Endothelial cell (in vitro differentiated cells): ENCODE measurements at places on chromosomes 4 and X. TPM values are rescaled to one million over a fixed set of nuclear protein-coding genes. Genes with fewer than 3 reads are reported as not detected.

- DNase-seq: no peak
- no peaks in the 10 kb centered on the region for H3K27me3 ChIP-seq
- H3K4me1 ChIP-seq: no peaks in the 10 kb centered on the region
- H3K4me3 ChIP-seq: no peak overlapping the region
- H3K27ac ChIP-seq: no peak overlapping the region
- H3K36me3 ChIP-seq: no peaks in the 10 kb centered on the region
Observed at GRCh38 chr4:151833174-151833573, 72.4 kb upstream of the GATB start.

GRCh38 chr4:116599859-116600258, 485.5 kb downstream of the TRAM1L1 start:
- no peak overlapping the region for H3K4me3 ChIP-seq
- DNase-seq: no peak

DNA sequence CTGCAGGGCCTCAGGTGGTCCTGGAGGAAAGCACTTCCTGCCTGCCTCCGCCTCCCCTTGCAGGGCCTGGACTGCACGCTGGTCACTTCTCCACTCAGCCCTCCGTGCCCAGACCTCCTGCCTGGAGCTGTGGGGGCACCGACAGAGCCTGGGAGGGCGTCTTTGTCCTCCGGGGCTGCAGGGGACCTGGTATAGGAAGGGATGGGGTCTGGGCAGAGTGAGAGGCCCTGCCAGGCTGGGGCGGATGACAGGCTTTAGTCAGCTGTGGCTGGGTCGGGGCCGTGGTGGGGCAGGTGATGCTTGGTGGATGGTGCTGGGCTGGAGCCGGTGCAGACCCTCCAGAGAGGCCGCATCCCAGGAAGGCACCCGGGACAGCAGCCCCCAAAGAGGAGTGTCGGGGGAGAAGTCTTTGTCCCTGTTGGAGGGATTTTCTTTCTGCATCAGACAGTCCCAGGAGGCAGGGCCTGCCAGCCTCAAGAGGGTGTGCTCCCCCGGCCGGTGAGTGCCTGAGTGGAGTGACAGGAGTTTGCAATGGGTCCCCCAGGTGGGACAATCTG, 1.3 kb downstream of the DOK7 start:
- H3K27ac ChIP-seq: no peak overlapping the region
- H3K4me1 ChIP-seq: peaks cover 4% of the 10 kb centered on the region

DNA sequence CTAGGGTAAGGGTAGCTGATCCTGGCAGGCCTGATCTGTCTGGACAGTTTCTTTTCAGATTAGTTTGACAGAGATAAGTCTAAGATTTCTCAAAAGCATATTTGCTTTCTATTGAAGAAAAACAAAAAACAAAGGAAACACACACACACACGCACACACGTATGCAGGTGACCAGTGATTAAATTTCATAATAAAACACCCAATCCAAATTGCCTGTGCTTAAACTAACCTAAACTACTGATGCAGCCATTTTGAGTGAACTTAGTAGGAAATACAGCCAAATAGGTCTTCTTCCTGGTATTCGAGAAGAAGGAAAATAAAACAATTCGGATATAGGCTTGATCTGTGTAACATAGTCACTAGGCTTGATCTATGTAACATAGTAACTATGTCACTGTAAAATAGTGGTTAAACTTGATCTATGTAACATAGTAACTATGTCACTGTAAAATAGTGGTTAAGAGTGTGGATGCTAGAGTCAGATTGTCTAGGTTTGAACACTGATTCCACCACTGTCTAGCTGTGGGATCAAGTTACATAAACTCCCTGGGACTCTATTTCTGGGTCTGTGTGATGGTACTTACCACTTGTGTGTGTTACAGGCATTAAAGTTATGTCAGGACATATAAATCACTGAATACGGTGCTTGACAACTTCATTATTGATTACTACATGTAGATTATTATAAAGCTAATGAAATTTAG, 9.8 kb upstream of the CCNG2 start:
- H3K27me3 ChIP-seq: no peaks in the 10 kb centered on the region
- DNase-seq: no peak
- H3K4me3 ChIP-seq: no peak overlapping the region
- peaks cover 22% of the 10 kb centered on the region for H3K4me1 ChIP-seq

GRCh38 chr4:140875746-140876452, 119.7 kb upstream of the TBC1D9 start:
- DNase-seq: no peak
- peaks cover 4% of the 10 kb centered on the region for H3K4me1 ChIP-seq
- H3K27me3 ChIP-seq: no peaks in the 10 kb centered on the region
- no peaks in the 10 kb centered on the region for H3K36me3 ChIP-seq

GRCh38 chrX:77743720-77744119, 42.3 kb downstream of the ATRX start:
- H3K36me3 ChIP-seq: peaks cover 4% of the 10 kb centered on the region
- H3K4me3 ChIP-seq: no peak overlapping the region
- DNase-seq: no peak
- no peak overlapping the region for H3K27ac ChIP-seq
- H3K27me3 ChIP-seq: no peaks in the 10 kb centered on the region

GRCh38 chrX:17552044-17552650, 177.1 kb downstream of the NHS start:
- H3K27ac ChIP-seq: no peak overlapping the region
- H3K36me3 ChIP-seq: no peaks in the 10 kb centered on the region
- peaks cover 15% of the 10 kb centered on the region for H3K4me1 ChIP-seq
- no peak for DNase-seq

- no peak overlapping the region for H3K4me3 ChIP-seq
- no peaks in the 10 kb centered on the region for H3K36me3 ChIP-seq
- no peaks in the 10 kb centered on the region for H3K4me1 ChIP-seq
- H3K27ac ChIP-seq: no peak overlapping the region
- H3K27me3 ChIP-seq: no peaks in the 10 kb centered on the region
- DNase-seq: no peak
Observed at GRCh38 chr4:148292686-148293085, 149.5 kb downstream of the NR3C2 start.

DNA sequence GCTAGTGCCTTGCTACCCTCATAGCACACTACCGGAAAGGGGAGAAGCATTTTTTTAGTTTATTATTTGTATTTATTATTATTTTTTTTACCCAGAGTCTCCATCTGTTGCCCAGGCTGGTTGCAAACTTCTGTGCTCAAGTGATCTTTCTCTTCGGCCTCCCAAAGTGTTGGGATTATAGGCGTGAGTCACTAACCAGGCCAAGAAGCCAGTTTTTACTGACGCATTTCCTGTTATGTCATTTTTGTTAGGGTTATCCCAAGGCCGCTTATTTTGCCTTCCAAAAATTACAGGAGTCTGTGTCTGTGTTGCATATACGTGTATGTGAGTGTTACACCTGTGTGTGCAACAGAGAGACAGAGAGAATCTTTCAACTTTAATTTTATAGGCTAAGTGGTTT, 404.5 kb downstream of the GBA3 start:
- no peak for DNase-seq
- no peak overlapping the region for H3K4me3 ChIP-seq
- H3K4me1 ChIP-seq: no peaks in the 10 kb centered on the region
- peaks cover 4% of the 10 kb centered on the region for H3K36me3 ChIP-seq
- H3K27me3 ChIP-seq: peaks cover 2% of the 10 kb centered on the region

DNA sequence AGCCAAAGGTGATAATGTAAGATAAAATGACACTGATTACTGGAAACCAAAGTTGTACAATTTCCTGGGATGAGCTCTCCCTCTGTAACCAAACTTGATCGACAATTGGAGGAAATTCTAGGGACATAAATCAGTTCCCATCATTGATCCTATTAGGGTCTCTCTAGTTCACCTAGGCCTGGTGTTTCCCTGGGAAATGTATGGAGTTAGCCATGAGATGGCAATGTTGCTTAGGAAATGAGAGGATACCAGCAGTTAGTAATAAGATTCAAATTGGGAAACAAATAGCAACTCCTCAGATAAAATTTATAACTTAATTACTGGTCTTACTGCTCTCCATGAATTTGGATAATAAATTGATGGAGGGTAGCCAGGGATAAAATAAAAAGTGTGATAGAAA, 52.2 kb downstream of the SPATA18 start:
- peak; percentile 26 for DNase-seq
- no peaks in the 10 kb centered on the region for H3K27me3 ChIP-seq
- H3K27ac ChIP-seq: no peak overlapping the region

Gene FIP1L1
- 55.6 TPM for total RNA-seq

Gene ETDA
- total RNA-seq: not detected

Gene UCP1
- total RNA-seq: 19.5 TPM

Gene SLITRK4
- total RNA-seq: 7.3 TPM

Gene TRAPPC2
- 12.4 TPM for total RNA-seq

Gene EGFL6
- total RNA-seq: not detected
